ENCODE measurements at places on chromosomes 11 and 22.

DNA sequence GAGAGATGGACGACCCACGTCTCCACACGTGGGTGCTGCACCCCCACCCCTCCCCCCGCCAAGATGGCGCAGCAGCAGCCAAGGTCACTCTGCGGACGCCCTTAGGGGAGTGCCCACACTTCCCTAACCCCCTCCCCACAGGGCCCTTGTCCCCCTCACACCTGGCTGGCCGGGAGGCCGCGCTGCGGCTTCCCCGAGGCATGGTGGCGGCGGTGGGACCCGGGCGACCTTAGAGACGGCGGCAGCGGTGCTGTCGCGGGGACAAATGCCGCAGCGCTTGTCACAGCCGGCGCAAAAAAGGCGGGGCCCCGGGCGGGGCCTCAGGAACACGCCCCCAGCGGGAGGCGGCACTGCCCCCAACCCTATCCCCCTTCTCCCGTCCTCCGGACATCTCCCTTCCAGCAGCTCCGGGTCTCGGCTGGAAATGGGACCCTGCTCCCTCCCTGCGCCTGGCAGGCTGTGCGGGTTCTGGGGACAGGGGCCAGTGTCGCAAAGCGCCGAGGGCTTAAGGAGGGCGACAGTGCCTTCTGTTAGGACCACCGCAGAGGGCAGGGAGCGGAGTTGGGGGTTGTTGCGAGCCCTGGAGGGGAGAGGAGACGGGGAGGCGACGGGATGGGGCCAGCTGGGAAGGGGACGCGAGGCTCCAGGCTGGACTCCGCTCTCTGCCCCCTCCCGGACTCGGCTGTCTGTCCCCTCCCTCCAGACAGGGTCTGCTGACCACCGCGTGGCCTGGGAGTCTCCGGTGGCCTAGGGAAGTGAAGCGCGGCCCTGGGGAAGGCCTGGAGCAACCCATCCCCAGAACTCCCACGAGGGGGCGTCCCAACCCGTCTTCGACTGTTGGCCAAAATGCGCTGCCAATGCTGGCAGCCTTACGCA, at the start of gene CHCHD10:
Gene CHCHD10, minus strand, starts transcription at position 300 of the 876 bp plus-strand sequence. Its CDS starts 98 bp downstream, at position 202.
- peak; percentile 89 for DNase-seq

DNA sequence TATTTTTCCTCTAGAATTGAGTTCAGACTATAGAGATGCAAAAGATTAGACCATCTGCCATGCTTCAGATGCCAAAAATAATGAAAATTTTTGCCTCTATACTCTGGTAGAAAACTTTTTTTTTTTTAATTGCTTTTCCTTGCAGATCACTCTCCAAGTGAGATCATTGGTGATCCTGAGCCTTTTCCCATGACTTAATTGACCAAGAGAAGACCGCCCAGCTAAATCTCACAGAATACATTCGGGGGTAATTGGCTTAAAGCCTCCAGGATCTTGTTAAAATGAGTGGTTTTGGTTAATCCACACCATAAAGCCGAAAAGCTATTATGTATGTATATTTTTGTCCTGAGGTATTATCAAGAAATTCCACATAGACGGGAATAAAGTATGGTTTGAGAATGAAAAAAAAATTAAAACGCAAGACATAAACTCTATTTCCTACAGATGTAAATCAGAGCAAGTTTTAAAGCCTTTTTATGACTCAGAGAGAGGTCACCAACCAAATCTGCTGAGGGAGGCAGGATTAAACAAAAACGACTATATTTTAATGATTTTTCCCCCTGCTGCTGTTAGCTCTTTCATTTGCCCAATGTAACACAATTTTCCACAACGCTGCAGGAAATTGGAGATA, 64.0 kb downstream of the PARVA start:
- peak; percentile 45 for DNase-seq

GRCh38 chr11:124198897-124199296, 15.8 kb downstream of the OR10D3 start:
- no peak for DNase-seq

DNA sequence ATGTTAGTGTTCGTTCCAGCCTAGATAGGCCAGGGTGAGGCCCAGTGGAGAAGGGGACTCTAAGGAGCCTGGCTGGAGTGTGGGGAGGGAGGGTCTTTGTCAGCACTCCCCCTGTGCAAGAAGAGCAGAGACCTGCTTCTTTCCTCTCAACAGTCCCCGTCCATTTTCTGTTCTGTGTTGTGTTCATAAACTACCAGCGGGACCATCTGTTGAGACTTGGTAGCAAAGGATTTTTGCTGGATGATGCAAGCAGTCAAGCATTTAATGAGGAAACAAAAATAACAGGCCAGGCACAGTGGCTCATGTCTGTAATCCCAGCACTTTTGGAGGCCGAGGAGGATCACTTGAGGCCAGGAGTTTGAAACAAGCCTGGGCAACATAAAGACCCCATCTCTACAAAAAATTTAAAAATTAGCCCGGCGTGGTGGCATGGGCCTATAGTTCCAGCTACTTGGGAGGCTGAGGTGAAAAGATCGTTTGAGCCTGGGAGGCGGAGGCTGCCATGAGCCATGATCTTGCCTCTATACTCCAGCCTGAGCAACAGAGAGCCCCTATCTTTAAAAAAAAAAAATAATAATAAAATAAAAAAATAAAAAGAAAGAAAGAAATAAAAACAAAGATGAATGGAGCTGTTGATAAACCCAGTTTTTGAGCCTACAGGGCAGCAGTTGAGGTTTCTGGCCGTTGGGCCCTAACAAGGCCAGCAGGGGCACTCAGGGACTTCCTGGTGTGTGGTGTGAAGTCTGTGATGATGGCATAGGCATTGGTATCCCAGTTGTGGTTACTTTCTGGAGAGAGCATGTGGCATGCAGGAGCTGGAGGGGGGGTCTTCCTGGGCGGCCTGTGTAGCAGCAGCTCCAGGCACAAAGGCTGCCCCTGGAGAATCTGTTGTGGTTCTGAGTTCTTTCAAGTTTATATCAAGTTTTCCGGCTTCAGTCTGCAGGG, 1.7 kb upstream of the TXNRD2 start:
- DNase-seq, result peak; percentile 93

GRCh38 chr11:9962722-9963121, 298.8 kb downstream of the SWAP70 start:
- DNase-seq, result no peak

All from astrocyte of the hippocampus (primary cell).